ENCODE measurements at places on chromosomes 7 and 10.
A peak's percentile ranks its signal among the peaks of the same experiment; 100 is the strongest.

DNA sequence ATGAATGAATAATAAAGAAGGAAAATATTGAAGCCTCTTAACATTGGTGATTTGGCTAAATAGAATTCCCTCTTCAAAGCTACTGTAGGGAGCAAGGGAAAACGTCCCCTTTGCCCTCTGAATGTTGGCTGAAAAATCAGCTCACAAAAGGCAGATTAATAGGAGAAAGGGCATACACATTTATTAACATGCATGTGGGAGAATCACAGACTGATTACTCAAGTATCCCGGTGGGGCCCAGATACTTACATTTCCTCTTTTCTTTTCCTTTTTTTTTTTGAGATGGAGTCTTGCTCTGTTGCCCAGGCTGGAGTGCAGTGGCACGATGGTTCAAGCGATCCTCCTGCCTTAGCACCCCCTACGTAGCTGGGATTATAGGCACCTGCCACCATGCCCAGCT lies 68.5 kb downstream of the HK1 start:
- DNase-seq = no peak

DNA sequence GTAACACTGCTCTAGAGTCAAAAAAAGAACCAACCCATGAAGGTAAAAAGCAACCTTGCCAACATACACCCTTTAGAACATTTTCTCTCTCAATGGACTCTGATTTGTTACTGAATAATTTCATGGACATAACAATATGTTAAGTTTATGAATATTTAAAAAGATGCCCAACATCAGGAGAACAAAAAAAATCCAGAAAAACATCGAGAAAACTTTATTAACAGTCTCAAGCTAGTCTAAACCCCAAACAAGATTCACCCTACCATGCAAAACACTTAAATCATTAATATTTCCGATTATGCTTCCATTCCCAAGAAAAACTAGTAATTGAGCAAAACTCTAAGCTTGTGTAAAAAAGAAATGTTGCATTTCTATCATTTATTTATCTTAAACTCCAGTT lies 46.7 kb downstream of the OSBPL3 start:
- no peak for DNase-seq

- no peak for DNase-seq
Observed at GRCh38 chr7:32218741-32219288, 148.6 kb upstream of the PDE1C start.

GRCh38 chr7:80860554-80860953 lies 58.3 kb downstream of the SEMA3C start:
- DNase-seq = no peak

- DNase-seq = no peak
Observed at GRCh38 chr10:44462338-44462914, 77.5 kb upstream of the CXCL12 start.

DNA sequence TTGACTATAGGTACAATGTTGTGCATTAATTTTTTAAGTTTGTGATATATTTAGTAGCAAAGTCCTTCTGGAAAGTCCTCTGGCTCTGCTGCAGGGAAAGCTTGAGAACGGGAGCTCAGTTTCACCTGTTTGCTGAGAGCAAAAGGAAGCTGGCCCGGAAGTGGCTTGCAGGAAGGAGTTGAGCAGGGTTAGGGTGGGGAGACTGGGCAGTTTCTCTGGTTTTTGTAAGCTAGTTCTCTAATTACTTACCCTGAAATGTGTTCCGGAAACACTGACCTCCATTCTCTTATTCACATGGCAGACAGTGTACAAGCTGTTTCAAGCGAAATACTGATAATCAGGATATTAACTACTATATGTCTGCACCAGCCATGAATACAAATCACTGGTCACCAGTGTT lies 22.3 kb downstream of the MAP3K8 start:
- DNase-seq = peak; percentile 91

DNA sequence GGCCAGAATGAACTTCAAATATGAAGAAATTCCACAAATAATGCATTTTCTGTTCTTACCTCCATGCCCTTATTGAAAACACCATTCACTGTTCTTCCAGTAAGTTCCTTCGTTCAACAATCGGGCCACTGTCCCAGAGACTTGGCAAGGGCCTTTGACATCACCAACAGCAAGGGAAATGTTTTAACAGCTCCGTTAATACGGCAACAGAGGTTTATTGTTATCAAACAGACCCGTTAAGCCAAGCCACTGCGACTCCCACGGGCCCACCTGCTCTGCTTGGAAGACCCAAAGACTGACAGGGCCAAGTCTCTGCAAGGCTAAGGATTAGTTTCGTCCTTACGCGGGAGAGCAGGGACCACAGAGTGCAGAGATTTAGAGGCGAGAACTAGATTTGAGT lies 43.4 kb upstream of the LYZL1 start:
- no peak for DNase-seq

DNA sequence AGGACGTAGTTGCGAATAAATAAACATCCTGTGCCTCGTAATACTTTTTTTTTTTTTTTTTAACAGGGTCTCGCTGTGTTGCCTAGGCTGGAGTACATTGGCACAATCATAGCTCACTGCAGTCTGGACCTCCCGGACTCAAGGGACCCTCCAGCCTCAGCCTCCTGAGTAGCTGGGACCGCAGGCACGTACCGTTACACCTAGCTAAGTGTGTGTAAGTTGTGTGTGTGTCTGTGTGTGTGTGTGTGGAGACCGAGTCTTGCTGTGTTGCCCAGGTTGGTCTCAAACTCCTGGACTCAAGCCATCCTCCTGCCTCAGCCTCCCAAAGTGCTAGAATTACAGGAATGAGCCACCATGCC lies 573 bp upstream of the PON2 start:
- no peak for DNase-seq

DNA sequence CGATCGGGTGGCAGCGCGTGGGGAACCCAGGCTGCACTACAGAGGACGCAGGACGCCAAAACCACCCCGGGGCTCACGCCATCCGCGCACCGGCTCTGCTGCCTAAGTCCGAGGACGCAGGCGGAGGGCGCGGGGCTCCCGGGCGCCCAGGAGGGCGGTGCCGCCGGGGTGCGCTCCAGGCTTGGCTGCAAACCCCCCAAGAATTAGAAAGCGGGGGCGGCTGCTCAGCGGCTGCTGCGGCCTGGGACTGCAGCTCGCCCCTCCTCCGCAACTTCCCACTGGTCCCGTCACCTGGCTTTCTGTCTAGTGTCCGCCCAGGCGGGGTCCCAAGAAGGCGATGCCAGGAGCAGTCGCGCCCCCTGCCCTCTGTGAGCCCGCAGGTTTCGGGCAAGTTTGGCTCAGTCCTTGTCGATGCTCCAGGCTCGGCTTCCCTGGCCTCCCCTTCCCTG lies 1.7 kb upstream of the POU6F2 start:
- DNase-seq = no peak

- DNase-seq = no peak
Observed at GRCh38 chr10:1378473-1378872, 322.3 kb downstream of the WDR37 start.

DNA sequence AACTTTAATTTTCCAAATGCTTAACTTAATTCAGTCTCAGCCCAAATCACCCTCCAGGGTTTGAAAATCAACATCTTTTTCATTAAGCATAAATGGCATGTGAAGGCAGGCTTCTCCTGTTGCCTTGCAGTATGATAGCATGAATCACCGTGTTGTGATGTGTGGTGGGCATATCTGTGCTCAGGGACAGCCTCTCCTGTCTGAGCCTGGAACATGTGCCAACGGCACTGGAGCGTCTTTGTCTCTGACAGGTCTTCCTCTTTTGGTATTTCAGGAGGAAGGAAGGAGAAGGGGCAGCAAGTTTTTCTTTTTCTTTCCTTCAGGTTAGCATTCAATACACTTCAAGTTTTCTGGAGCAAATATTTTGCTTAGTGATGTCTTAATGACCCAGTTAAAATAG lies 57.6 kb downstream of the LRGUK start:
- peak; percentile 64 for DNase-seq

DNA sequence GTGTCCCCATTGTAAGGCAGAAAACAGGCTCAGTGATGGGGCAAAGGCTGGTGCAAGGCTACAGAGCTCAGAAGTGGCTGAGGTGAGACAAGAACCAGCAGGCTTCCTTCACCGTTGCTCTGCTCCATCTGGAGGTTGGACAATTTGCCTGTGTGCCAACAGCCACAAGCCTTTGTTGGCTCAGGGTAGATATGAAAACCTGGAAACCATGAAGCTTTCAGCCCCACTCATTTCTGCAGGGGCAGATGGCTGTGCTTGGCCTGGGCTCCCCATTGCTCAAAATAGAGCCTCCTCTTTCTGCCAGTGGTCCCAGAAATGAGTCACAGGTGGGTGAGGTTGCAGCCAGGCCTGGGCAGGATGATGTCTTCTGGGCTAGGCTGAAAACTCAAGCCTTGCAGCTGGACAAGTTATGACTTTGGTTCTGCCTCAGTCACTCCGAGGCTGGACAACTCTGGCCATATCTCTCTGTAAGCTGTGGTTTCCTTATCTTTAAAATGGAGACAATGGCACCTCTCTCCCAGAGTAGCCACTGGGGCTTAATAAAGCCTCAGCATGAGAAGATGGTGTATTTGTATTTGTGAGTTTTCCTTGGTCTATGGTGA lies 12.2 kb upstream of the ZNF273 start:
- DNase-seq = no peak

- no peak for DNase-seq
Observed at GRCh38 chr7:101916876-101917275, 99.5 kb downstream of the CUX1 start.

DNA sequence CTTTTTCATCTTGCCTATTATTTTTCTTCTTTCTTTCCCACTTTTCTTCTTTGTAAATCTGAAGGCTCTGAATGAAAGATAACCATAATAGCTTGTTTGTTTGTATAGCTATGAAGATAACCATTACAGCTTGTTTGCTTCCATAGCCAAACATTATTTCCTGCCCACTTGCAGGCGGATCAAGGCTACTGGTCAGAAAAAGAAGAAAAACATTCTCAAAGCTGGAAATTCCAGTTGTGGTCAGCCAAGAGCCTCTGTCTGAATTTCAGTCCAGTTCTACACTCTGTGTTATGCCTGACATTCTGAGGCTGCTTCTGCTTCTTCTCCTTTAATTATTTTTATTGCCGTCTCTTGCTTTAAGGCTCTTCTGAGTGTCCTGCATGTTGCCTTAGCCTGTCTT lies 48.9 kb downstream of the TMEM178B start:
- no peak for DNase-seq

GRCh38 chr10:121043124-121043849 lies 192.1 kb downstream of the WDR11 start:
- DNase-seq = no peak

DNA sequence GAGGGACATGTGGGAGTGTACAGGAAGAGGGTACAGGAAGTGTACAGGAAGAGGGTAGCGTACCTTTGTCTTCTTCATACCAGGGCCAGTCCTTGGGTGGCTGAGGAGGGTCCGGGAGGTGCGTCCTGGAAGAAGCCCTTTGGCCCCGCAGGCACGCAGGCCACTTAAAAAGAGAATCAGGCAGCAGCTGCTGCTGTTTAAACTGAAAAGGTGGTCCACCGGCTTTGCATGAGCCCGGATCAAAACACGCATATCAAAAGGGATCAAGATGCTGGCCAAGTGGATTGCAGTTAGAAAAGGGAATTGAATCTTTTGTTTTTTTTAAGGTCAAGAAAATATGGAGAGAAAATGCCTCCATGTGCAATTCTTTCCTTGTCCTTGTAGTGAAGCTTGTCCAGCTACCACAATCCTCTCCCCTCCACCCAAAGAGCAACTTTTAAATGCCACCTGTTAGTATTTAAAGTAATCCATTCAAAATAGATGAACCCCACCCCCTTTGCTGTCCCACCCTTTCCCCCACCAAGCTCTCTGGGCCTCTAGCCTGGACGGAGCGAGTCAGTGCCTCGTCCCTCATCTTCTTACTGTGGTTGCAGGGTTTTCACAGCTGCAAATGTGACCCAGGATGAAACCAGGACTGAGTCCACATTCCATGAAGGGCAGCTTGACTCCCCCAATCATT lies 142.8 kb downstream of the GLCCI1 start:
- no peak for DNase-seq

GRCh38 chr7:140920745-140921144 lies 4.0 kb downstream of the BRAF start:
- DNase-seq = no peak

GRCh38 chr10:68606918-68607317 lies 46.8 kb downstream of the TET1 start:
- DNase-seq = no peak

DNA sequence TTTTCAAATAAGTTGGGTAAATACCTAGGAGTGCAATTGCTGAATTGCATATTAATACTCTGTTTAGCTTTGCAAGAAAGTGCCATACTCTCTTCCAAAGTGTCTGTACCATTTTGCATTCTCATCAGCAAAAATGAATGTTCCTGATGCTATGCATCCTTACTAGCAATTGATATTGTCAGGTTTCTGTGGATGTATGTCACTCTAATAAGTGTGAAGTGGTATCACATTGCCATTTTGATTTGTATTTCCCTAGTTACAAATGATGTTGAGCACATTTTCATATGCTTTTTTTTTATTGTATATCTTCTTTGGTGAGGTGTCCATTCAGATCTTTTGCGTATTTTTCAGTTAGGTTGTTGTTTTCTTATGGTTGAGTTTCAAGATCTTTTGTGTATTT lies 230.4 kb upstream of the MAGI2 start:
- DNase-seq = no peak

DNA sequence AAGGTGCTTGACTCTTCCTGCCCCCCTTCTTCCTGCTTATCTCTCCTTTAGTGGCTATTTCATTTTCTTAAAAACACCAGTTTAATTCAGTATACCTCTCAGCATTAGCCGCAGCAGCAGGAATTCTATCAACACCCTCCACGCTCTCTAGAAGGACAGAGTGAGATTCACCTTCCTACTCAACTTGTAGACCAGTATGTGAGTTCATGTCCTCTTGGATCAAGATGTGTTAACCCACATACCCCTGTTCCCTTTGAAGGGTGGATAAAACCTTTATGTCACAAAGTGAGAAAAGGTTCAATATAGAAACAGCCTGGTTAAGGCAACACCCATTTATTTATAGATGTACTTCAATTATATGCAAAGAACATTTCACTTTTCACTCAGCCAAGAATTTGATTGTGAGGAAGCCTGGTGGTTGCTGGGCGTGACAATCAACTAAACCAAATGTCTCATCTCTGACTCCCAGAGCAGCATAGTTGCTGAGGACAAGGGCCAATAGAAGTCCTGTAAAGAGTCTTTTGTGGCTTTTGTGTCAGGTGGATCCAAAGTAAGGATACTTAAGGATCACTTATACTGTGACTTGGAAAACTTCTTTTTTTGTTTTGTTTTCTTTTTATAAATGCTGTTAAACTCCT lies 617.1 kb downstream of the SORCS3 start:
- DNase-seq = no peak

DNA sequence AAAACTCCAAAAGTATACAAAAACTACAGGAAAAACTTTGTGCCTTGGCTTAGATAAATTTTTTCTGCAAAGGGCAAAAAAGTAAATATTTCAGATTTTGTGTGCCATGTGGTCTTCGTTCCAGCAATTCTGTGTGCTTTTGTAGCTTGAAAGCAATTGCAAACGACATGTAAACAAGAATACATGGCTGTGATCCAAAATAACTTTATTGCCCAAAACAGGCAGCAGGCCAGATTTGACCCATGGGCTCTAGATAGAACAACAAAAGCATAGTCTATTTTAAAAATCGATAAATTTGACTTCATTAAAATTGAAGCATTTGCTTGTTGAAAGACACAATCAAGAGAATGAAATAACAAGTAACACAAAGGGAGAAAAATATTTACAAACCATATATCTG lies 336.6 kb downstream of the HPSE2 start:
- no peak for DNase-seq

Measured in Kasumi-1 (cell line).